Peyer's patch (tissue), 4 donors: ENCODE measurements at places on chromosomes 5 and 9.

- H3K4me3 ChIP-seq, result no peak overlapping the region
- H3K36me3 ChIP-seq, result no peaks in the 10 kb centered on the region
- peaks cover 7% of the 10 kb centered on the region for H3K4me1 ChIP-seq
- no peak overlapping the region for H3K27ac ChIP-seq
These were observed 3.4 kb downstream of the MGAT1 start for GRCh38 chr5:180799194-180799593.

DNA sequence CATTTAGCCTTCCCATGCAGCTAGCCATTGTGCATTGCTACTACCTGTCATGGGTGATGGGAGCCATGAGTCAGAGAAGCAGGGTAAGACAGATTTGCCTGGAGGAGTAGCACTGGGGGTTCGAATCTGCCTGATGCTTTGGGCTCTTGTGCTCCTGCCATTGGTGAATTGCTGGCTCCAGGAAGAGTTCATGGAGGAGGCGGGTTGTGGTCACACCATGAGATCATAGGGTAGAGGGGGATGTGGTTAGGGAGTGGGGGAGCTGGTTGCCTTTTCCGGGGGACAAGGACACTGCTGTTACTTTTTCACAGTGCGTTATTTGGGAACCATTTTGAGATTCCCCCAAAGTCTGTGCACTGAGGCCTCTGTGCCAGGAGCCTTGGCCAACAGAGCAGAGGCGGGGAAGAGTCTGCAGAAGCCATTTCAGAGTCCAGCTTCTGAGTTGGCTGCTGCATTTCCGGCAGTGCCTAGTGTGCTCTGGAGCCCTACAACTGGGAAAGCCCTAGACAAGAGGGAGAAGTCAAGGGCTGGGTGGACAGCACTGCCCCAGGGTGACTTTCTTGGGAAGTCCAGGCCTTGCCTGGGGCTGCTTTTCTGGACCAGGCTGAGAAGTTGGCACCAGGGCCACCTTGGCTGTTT lies 6.2 kb downstream of the ANGPTL2 start:
- no peak for DNase-seq
- H3K4me3 ChIP-seq, result no peak overlapping the region
- H3K4me1 ChIP-seq, result no peaks in the 10 kb centered on the region
- no peaks in the 10 kb centered on the region for H3K36me3 ChIP-seq
- no peaks in the 10 kb centered on the region for H3K27me3 ChIP-seq
- H3K27ac ChIP-seq, result no peak overlapping the region

- no peaks in the 10 kb centered on the region for H3K4me1 ChIP-seq
- no peaks in the 10 kb centered on the region for H3K27me3 ChIP-seq
- DNase-seq, result no peak
- H3K27ac ChIP-seq, result no peak overlapping the region
- no peaks in the 10 kb centered on the region for H3K36me3 ChIP-seq
- H3K4me3 ChIP-seq, result no peak overlapping the region
These were observed 1255.2 kb downstream of the EFNA5 start for GRCh38 chr5:106415541-106415940.

DNA sequence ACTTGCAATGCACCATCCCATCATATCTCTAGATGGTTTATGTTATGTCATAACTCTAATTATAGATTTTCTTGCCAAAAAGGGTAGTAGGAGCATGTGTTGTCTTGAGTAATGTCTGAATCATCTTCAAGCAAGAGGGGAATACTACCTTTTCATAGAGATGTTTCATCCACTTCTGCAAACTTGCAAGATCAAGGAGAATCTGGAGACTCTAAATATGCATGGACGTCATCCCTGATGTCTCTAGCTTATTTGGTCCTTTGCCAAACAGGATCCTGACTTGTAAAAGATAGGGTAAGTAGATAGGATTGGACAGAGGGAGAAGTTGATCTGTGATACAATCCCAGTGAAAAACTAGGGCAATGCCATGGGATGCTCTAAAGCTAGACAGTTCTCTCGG lies 246.5 kb downstream of the DMRTA1 start:
- no peak for DNase-seq
- H3K4me3 ChIP-seq, result no peak overlapping the region
- H3K4me1 ChIP-seq, result no peaks in the 10 kb centered on the region
- H3K27me3 ChIP-seq, result no peaks in the 10 kb centered on the region
- H3K36me3 ChIP-seq, result no peaks in the 10 kb centered on the region
